ENCODE measurements at places on chromosomes 7 and 10.

- DNase-seq: no peak
These were observed 54.8 kb downstream of the PPP1R17 start for GRCh38 chr7:31741852-31742251.

GRCh38 chr10:2604891-2605290 is 462.5 kb upstream of the PFKP start:
- DNase-seq: no peak

GRCh38 chr7:75888464-75889222 is 9.8 kb downstream of the RHBDD2 start:
- no peak for DNase-seq

- no peak for DNase-seq
These were observed 81.4 kb downstream of the ATXN7L1 start for GRCh38 chr7:105794741-105795729.

DNA sequence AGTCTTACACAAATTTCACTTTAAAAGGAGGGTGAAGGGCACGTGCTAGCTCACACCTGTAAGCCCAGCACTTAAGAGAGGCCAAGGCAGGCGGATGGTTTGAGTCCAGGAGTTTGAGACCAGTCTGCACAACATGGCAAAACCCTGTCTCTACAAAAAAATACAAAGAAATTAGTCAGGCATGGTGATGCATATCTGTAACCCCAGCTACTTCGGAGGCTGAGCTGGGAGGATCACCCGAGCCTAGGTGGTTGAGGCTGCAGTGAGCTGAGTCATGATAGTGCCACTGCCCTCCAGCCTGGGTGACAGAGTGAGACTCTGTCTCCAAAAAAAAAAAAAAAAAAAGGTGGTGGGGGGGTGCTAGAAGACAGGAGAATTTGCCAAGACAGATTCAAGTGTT is 237.3 kb upstream of the KLF14 start:
- DNase-seq: peak; percentile 58

DNA sequence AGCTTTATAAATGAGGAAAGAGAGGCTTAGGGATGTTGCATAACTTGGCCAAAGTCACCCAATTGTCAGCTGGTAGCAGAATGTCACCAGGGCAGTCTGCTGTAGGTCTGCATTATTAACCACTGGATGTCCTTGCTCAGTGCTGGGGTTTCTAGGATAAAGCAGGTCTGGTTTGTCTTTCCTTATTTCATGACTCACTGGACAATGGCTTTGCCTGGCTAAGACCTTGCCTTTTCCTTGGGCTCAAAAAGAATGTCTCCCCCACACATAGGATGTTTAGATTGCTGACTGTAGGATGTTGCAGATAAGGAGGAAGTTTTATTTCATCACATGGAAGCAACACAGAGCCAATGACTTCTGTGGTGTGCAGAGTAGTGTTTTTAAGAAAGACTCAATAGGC is 29.4 kb downstream of the WDFY4 start:
- no peak for DNase-seq

DNA sequence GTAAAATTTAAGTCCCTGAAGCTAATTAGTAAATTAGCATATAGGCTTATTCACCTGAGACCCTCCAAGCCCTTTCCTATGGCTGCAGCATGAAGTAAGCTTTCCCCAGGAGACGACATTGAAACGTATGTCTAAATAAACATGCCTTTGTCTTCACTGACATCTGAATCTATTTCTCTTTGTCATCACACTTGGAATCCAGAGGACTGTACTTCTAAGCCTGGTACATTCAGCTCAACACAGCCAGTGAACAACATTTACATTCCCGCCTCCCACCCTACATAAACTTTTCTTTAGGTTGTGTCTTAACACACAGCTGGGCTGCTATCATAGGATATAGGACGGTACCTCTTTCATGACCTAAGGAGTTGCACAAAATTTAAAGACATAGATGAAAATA is 414.4 kb downstream of the SFMBT2 start:
- DNase-seq: no peak

DNA sequence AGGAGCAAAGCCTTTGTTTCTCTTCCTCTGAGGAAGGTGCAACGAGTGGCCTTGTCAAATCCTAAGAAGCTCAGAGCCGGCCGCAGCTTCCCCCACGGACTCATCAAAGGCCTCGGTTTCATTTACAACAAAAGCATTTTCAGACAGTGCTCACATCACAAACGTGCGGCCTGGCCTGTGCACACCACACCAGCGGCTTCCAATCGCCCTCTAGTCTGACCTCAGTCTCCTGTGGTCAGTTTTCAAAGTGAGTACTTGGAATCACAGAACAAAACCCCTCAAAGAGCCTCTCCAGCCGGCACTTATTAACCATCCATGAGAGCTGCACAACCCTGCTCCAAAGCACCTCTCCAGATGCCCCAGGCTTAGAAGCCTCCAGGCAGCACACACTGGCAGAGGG is 3.3 kb downstream of the RADIL start:
- DNase-seq: no peak

DNA sequence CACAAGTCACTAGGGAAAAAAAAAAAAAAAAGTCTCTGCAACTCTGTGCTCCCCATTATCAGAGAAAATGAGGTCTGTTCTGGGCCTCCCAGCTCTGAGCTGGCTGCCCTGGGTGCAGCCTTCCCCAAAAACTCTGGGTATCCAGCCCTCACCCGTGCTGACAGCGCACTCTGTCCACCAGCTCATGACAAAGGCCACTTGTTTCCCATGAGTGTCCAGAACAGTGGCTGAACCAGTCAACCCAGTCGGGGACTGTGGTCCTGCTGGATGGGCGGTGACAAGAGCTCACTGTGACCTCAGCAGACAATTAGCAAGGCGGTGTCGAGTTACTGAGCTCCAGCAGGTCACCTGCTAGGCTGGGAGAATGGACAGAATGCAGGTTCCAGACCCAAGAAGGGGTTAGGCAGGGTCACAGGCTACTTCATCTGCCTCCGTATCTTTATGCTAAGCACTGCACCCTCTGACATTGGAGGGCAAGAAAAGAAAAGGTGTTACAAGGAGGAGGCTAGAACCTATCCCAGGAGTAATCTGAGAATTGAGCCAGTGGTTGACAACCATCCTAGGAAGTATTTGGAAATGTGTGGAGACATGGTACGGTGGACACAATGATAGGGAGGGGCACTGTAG is 37.2 kb downstream of the DLG5 start:
- DNase-seq: no peak

GRCh38 chr7:2477447-2478398 is 1.5 kb upstream of the GRIFIN start:
- DNase-seq: peak; percentile 64

DNA sequence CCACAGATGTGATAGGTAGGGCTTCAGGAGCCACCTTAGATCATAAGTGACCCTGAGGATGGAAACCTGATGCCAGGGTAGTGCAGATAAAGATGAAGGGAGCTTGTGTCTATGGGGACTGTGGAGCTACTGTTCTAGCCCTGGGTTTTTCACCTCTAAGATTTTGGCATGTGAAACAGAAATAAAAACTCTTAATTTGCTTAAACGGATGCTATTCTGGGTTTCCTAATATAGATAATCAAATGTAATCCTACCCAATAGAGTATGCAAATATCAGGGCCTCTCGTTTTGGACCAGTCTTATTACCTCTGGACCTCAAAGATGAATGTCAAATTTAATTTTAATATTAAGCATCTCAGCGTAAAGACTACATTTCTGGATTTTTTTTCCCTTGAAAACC is 49.3 kb downstream of the ABCB4 start:
- DNase-seq: no peak

GRCh38 chr10:100997360-100998182 is 2.0 kb upstream of the LZTS2 start:
- peak; percentile 52 for DNase-seq

GRCh38 chr7:92798517-92799249 is 37.7 kb downstream of the CDK6 start:
- DNase-seq: no peak

GRCh38 chr7:76260171-76260703 is 42.2 kb upstream of the HSPB1 start:
- peak; percentile 46 for DNase-seq

DNA sequence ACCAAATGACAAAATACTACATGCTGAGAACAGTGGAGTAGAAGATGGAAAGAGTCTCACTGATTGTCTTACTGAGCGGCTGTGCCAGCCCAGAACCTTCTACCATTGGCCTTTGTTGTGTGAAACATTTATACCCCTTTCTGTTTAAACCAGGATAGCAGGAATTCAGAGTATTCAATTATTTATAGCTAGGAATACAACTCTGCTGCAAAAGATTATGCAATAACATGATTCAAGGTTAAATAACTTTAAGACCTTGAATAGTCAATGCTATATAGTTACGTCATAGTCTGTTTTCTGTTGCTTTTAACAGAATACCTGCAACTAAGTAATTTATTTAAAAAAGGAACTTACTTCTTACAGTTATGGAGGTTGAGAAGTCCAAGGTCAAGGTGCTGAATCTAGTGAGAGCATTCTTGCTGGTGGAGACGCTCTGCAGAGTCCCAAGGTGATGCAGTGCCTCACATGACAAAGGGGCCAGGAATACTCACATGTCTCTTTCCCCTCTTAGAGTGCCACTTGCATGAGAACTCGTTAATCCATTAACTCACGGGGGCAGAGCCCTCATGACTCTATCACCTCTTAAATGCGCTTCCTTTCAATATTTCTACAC is 371.8 kb downstream of the MDFIC start:
- no peak for DNase-seq

GRCh38 chr10:69515699-69516259 is 57.4 kb downstream of the NEUROG3 start:
- peak; percentile 61 for DNase-seq

DNA sequence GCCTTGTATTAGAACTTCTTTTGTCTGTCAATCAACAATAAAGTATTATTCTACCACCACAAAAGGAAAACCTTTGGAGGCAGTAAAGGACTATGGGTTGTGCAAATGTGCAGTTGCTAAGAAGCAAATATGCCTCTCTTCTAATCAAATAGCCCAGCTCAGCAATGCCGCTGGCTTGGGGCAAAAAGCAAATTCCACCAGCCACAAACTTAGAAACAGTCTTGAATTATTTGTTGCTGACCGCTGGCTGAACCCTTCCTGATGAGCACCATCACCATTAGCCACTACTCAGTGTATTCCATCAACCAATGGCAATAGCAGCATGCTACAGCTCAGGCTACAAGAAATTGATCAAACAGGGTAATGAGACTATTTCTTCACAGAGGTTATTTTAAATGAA is 51.0 kb downstream of the SKAP2 start:
- no peak for DNase-seq

GRCh38 chr7:38681882-38682281 is 50.7 kb upstream of the AMPH start:
- DNase-seq: no peak

GRCh38 chr7:119733127-119733879 is 539.7 kb upstream of the KCND2 start:
- DNase-seq: no peak

GRCh38 chr10:121138112-121138860 is 287.1 kb downstream of the WDR11 start:
- DNase-seq: no peak

DNA sequence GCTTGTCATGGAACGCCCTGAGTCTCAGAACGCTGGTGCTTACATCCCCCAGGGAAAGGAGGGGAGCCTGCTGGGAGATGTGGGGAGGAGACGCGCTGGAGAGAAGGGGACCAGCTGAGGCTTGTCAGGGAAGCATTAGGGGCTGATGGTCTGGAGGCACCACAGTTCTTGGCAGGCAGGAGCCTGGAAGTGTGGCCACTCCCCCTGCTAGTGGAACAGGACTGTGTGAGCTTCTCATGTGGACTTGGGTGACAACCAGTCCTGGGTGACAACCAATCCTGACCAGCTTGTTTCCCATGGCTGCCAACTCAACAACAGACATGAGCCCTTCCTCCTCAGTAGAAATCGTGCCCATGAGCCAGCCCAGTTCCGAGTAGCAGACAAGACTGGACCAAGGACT is 87.8 kb downstream of the SPDYE5 start:
- DNase-seq: no peak

GRCh38 chr7:158586499-158587161 is 993 bp downstream of the PTPRN2 start:
- no peak for DNase-seq

- DNase-seq: no peak
These were observed 41.6 kb downstream of the SEMA3A start for GRCh38 chr7:84152995-84153394.
